ENCODE measurements at places on chromosomes 12 and 14.

- DNase-seq = no peak
Measured at GRCh38 chr14:102323102-102323501, 3.6 kb downstream of the ZNF839 start.

DNA sequence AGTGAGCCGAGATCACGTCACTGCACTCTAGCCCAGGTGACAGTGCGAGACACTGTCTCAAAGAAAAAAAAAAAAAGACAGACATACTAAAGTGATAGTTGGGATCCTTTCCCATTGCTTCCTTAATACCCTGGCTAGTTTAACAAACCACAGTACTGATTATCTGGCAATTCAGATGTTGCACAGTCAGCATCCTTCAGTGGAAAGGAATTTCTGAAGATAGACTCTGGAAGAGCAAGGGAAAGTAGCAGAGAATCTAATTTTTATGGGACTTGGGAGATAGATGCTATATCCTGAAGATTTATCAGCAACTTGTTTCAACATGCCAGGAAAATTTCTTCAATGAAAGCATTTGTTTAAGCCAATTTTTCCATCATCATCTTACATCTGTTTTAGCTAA lies 6.5 kb upstream of the PPFIBP1 start:
- no peak for DNase-seq

DNA sequence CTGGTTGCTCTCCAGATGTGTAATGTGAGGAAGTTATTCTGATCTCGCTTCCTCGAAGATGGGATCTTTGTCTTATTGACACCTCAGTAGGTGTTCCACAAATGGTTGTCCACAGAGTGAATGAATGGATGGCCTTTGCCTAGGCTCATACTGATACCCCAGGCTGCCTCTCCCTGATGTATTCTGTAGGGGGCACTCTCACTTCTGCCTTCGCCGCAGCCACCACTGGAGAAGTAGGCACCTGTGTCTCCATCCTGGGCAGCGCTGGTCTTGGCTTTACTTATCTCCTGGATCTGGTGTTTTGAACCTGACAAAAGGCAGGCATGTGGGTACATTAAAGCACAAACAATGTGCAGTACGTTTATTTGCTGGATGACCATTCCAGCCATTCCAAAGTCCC lies 82.1 kb downstream of the ZFP36L1 start:
- DNase-seq = no peak

DNA sequence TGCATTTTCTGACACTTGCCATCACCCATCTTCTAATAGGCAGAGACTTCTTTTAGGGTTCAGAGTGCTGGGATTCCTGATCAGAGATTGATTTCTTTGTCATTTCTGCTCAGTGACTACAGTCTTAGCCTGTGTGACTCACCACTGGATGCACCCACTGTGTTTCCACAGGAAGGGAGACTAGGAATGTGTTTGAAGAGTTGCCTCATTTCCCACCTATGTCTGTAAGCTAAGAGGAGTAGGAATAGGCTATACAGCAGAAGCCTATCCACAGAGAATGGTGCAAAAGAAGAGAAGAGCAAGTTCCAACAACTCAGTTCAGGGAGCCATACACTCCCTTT lies 60.2 kb upstream of the ACTN1 start:
- DNase-seq = no peak

DNA sequence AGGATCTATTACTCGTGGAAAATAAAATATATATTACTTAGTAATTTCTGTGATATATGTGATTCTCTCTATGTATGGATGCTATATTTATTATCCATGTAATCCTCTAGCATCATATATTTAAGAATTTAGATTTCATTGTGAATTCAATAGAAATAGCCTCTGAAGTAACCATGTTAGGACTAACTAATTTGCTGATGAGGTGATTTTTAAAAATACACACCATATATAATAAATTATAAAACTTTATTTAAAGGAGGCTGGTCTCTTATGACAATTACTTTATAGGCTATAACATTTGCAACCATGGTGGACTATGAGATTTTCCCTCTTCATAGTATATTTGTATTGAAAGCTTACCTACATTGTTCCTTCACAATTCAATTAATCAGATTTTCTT lies 424.9 kb upstream of the MGAT4C start:
- DNase-seq = no peak

GRCh38 chr14:23441076-23441475 lies 5.6 kb upstream of the MYH7 start:
- no peak for DNase-seq

DNA sequence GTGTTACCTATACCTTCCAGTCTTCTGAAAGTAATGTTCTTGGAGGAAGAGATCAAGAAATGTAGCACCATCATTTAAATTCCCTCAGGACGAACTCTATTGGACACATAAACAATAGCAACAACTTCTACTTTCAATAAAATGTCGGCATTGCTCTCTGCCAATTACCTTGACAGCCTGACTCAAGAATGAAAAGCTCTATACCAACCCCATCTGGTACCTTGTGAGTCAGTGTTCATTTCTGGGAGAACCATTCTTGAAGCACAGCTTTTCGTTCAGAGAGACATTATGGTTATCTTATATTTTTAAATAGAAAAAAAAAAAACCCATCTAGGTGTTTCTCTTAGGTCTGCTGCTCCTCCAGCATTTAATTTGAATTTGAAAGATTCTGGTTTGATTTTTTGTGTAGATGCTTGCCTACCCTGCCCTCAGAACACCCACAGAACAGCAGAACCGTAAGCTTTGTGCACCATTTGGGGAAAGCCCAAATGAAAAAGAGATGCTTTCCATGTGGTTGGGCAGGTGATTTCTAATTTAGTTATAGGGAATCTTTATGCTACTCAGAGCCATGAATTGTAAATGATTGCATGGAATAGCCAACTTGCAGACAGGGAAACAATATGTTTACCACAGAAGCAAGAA lies 156.0 kb downstream of the SAMD4A start:
- DNase-seq = no peak

GRCh38 chr14:87979689-87980088 lies 13.3 kb downstream of the GALC start:
- no peak for DNase-seq

DNA sequence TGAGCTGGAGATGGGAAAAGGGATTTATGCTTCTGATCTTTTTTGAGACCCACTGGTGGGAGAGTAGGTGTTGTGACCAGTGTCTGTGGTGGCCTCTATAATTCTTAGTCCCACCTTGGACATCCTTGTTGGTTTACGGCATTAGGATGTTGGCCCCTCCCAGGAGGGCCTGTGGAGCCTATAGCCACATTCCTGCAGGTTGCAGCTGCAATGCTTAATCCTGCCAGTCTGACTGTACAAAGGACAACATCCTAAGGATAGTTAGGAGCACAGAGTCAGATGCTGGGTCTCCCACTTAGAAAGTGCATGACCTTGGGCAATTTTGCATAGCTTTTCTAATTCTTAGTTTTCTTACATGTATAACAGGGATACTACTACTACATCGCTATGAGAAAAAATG lies 150.9 kb upstream of the SLC38A2 start:
- no peak for DNase-seq

DNA sequence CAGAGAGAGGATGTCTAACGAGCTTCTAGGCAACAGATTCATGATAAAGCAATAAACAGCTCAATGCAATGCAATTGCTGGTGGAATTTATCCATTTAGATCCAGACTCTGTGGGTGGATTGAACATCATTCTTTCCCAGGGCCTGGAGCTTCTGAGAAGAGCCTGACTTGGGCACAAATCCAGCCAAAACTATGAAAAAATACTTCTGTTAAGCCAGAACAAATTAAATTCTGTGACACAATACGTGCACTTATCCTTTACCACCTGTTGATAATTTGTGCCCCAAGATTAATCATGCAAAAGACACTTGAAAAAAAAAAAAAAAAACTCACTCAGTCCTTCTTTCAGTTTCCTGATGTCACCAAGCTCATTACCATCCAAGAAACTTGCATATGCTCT lies 446.0 kb upstream of the DCN start:
- DNase-seq = no peak

DNA sequence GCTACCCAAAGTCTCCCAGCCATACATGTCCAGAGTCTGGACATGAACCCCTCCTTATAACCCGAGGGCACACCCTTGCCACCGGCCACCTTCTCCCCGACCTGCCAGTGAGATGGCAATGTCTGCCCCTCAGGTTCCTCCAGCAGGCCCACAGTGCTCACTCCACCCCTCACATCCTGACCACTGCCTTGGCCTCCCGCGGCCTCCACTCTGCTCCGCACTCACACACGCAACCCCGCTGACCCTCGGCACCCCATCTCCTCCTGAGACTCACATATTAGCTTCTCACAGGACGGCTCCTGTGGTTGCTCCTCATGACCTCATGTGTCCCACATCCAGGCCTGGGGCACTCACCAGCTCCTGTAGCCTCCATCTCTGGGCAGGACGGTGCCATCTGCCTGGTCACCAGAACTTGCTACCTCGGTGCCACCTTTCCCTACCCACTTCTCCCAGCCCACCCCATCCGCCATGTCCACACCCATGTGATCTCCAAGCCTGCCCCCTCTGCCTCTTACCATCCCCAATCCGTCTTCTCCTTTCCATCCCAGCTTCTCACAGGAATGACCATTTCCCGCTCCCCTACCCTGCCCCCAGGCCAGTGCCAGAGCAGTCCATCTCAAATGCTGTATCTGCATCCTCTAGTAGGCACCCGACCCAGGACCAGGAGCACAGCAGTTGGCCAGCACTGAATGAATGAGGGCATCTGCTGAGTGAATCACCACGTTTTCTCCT lies 198.6 kb upstream of the DIO3 start:
- DNase-seq = no peak

DNA sequence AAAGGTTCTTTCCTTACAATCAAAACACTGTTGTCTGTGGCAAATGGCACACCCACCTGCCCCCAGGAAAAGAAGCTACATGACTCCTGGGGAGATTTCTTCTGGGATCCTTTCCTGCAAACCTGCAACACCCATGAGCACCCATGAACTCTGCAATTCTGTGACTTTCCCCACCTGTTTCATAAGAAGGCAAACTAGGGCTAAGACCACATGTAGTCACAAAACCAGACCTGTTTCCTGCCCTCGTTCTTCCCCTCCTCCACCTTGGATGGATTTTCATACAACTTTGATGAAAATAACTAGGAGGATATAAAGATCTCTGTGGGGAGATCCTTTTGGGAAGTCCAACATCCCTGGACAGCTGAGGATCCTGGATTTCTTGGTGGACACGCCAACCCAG lies 1084.7 kb downstream of the BCL11B start:
- no peak for DNase-seq

- DNase-seq = no peak
Measured at GRCh38 chr12:131250028-131250950, 296.6 kb downstream of the ADGRD1 start.

- peak; percentile 70 for DNase-seq
Measured at GRCh38 chr14:21525962-21526671, at the start of gene SALL2. SALL2 (minus strand) TSS chr14:21526346; CDS start chr14:21526127, 219 bp downstream.

GRCh38 chr14:78329371-78329770 lies 159.2 kb downstream of the NRXN3 start:
- no peak for DNase-seq

GRCh38 chr12:70722584-70723343 lies 85.5 kb upstream of the PTPRB start:
- no peak for DNase-seq

- no peak for DNase-seq
Measured at GRCh38 chr12:112456029-112456428, 37.3 kb downstream of the PTPN11 start.

- DNase-seq = no peak
Measured at GRCh38 chr14:58145936-58146335, 6.1 kb downstream of the ARMH4 start.

GRCh38 chr12:93571925-93572711 lies at the start of gene SOCS2:
SOCS2 (plus strand) TSS chr12:93572675; CDS start chr12:93572898, 223 bp downstream.
- DNase-seq = no peak

DNA sequence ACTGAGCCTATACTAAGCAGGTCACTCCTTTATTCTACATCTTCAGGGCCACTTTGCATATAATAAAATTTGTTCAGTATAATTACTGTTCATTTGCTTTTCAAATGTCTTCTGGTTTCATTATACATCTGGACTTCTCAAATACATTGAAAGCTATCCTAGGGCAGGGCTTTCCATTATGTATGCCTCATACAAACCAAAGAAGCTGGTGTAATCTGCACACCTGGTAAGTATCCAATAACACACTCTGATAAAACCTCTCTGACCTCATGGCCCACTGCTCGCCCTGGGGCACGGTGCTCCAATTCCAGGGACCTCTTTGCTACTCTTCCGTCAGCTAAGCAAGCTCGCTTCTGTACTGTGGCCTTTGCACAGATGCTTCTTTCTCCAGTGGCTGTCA lies 21.9 kb upstream of the ISM2 start:
- no peak for DNase-seq

DNA sequence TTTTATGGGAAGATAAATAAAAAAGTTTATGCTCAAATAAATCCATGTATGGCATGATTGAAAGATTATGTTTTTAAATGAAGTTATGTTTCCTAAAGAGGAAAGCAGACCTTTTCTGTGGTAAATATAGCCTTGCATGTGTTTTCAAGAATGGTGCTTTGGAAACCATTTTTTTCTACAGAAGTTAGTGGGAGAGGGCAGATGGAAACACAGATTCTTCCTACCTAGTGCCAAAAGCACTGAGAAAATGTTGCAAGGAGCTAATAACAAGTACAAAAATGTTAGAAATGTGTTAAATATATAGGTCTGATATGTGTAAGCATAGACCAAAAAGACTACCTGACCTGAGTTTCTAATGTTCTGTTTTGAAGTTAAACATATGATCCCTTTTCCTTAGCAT lies 24.3 kb downstream of the TECPR2 start:
- no peak for DNase-seq

DNA sequence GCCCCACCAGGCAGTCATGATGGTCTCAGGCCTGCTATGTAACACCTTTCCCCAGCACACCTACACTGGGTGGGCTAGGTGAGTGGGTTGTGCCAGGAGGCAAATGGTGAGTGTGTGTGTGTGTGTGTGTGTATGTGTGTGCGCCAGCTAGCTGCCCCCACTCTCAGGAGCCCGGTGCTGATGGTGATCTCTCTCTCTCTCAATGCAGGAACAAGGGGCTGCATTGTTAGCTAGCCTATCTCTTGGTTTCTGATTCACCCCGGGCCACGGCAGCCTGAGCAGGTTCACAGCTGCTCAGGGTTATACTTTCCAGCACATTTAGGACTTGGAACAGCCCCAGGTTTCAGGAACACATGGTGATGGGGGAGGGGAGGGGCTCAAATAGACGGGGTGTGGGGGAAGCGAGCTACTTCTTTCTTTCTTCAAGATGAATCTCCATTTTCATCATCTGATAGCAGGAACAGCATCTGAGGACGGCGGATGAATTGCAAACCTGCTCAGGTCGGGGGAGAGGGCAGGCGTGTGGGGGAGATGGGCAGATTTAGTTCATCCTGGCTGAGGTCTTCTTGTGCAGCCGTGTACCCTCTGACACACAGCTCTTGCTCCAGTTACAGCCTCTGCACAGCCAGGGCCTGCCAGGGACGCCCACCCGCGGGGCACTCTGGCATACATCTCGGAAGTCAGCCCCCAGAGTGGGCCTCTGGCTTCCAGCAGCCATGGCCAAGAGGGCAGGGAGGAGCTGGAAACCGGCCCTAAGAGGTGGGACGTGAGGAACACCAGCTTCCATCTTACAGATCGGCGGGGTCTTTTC lies 137.6 kb downstream of the ZFP36L1 start:
- DNase-seq = no peak

DNA sequence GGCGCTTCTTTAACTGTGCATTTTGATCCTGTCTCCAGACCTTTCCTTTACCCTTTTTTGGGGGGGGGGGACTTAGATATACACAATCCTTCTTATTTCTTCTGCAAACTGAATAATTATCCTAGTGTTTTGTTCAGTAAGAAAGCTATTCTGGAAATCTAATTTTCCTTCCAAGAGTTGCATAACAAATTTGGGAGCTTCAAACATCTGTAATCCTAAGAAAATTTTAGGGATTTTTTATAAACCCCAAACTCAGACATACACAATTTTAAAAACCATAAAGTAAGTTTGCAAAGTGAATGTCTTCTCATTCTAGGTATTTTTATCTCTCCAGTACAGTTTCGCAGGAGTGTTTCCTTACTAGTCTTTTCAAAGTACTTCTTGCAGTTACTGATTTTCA lies 182.7 kb upstream of the E2F7 start:
- DNase-seq = no peak
